ENCODE measurements at places on chromosomes 3 and 15.
A peak's percentile ranks its signal among the peaks of the same experiment; 100 is the strongest.

- DNase-seq, result no peak
These were observed 77.9 kb upstream of the PRR23C start for GRCh38 chr3:139122612-139123011.

- DNase-seq, result no peak
These were observed 217.7 kb upstream of the CGNL1 start for GRCh38 chr15:57158589-57158988.

- DNase-seq, result no peak
These were observed 315.4 kb downstream of the LPP start for GRCh38 chr3:188469228-188469885.

- no peak for DNase-seq
These were observed 155.9 kb upstream of the BCL6 start for GRCh38 chr3:187900993-187901755.

GRCh38 chr15:28881600-28881999 lies 4.2 kb upstream of the APBA2 start:
- no peak for DNase-seq

DNA sequence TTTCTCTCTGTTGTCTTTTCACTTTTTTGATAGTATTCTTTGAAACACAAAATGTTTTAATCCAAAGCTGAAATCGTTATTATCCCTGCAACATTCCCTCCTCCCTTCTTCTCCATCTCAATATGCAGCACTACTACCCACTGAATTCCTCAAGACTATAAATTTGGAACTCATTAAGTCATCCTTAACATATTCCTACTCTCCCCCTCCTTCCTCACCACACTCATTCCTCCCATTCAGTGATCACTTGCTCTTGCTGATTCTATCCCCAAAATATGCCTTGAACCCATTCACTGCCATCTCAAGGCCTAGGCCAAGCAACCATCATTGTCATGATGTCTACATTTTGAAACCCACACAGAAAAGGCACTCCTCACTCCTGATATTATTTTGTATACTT lies 2.4 kb upstream of the PIK3R4 start:
- DNase-seq, result no peak

- DNase-seq, result no peak
These were observed 223.1 kb downstream of the MEIS2 start for GRCh38 chr15:36877294-36877693.

DNA sequence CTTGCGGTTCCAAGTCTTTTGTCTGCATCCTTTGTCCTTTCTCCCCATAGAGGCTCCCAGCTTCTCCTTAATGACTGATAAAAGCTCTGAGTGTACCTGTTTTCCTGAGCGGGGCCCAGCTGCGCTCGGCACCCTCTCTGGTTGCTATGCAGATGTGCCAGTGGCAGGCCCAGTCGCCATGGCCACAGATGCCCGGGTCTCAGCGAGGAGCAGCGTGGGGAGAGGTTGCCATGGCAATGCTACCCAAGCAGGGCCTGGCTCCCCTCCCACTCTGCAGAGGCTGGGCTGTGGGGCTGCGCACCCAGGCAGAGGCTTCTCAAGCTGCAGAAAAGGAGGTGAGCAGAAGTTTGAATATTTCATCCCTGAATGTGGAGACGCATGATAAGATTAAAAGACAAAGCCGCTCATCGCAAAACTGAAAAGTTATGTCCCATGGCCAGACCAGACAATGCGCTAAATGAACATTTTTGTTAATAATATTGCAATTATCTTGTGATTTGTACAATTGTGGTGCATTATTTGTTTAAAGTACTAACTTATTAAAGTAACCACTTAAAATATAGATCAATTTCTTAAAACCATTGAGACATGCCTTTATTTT lies 66.1 kb downstream of the TPRA1 start:
- no peak for DNase-seq

- no peak for DNase-seq
These were observed at the start of gene WDR49 for GRCh38 chr3:167653760-167654159. TSS of gene WDR49 (minus strand) at chr3:167653942. CDS start at chr3:167653425, 517 bp downstream.

DNA sequence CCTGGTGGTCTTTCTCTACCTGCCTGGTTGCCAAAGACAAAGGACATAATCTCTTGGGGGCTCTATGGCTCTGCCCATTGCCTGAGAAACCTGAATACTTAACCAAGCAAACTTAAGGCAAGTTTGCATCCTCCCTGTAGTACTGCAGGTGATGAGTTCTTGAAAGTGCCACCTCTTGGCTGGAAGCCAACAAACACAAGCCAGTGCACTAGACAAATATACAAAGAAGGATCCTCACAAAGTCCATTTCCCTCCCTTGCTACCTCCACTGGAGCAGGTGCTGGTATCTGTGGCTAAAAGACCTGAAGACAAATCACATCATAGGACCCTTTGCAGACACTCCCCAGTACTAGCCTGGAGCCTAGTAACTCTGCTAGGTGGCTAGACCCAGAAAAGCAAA lies 772.3 kb downstream of the SI start:
- DNase-seq, result no peak

DNA sequence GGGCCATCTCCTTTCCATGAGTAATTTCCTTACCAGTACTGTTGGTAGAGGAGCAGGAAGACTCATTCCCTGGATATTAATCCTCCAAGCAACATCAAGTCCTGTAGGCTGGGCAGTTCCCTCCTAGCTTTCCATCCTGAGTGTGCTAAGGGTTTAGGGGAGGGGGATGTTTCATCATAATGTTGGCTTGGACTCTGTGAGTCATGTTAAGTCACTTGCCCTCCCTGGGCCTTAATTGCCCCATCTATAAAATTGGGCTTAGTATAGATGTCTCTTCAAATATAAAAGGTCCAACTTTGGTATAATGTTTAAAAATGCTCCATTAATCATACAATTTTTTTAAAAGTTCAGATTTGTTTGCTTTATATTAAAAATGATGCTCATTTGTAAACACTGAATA lies 52.7 kb downstream of the TLE3 start:
- no peak for DNase-seq

DNA sequence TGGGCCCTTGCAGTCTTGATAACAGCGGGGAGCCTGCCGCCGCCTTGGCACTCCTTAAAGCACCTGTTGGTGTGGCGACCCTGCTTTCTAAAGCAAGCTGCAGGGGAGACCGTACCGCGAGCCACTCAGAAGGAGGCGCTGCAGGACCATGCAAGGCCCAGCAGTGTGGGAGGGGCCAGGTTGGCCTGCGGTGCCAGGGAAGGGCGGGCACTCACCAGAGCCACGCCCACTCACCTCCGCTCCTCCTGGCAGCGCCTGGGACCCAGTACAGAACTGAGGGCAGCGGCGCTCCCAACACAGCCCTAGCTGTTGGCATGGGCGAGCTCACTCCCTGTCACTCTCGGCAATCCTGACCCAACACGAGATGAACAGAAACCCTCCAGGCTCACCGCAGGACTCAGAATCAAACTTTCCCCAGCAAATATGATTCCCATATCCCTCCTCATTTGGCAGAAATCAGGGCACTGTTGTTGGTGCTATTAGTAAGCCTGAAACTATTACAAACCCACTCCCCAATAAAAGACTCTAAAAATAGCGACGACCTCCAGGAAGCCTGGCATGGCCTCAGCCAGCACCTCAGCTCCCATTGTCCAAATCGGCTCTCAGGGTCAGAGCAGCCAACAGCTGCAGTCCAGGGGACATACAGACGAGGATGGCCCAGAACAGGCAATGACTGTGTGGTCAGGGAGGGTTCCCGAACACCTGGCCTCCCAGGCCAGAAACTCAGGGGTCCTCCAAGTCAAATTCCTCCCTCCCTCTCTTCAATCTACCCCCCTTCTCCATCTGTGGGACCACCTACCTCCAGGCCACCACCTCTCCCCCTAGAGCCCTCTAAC lies 77.2 kb downstream of the TBC1D2B start:
- peak; percentile 60 for DNase-seq

GRCh38 chr3:57281715-57282114 lies 10.8 kb downstream of the ASB14 start:
- no peak for DNase-seq

- DNase-seq, result no peak
These were observed 58.1 kb upstream of the FNDC3B start for GRCh38 chr3:171981271-171981605.

DNA sequence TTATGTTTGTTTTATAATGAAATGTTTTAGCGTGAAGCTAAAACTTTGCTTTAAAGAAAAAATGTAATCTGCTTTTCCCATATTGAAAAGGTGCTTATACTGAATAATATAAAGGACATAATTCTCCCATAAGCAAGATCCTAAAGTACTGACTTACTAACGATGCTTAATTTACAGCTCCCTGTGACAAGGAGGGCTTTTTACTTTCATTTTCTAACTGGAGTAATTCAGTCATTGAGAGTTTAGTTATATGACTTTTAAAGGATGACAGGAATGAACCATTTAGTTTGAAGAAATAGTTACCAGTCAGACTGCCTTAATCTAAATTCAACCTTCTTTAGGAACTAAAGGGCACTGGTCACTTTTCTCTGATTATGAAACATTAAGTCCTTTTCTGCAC lies 19.3 kb upstream of the ZPLD1 start:
- DNase-seq, result no peak

DNA sequence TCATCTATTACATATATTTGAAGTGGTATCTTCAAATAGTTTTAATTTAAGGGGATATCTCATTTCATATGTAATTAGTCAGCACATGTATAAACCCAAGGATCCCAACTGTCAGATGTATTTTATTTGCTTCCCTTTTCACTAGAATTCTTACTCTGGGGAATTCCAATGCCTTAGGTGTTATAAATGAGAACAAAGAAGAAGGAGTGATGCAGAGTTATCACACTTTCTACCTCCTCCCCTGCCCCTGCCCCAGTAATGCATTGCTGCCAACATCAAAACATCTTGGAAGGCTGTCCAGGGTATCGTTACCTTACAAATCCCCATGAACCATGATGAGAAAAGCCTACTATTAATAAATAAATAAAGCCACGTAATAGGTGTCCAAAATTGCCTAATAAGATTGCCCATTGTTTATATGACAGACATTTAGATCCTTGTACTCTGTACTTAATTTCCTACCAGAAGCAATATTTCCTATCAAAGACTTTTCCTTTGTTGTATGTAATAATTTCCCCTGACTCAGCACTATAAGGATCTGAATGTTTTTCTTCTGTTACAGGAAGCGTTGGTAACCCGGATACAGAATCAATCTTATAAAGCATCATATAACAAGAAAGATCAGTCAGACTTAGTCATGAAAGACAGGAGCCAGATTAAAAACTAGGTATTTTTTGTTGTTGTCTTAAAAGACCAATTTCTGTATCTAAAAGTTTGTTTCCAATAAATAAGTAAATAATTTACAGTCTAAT lies 38.8 kb downstream of the CBLB start:
- DNase-seq, result no peak

DNA sequence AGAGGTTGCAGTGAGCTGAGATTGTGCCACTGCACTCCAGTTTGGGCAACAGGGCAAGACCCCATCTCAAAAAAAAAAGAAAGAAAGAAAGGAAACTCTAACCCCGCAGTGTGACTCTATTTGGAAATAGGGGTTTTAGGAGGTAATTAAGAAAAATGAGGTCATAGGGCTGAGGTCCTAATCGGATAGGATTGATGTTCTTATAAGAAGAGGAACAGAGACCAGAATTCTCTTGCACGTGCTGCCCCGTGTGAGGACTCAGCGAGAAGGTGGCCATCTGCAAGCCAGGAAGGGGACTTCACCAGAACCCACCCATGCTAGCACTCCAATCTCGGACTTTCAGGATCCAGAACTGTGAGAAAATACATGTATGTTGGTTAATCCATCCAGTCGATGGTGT lies 25.8 kb downstream of the KLHL6 start:
- DNase-seq, result no peak

DNA sequence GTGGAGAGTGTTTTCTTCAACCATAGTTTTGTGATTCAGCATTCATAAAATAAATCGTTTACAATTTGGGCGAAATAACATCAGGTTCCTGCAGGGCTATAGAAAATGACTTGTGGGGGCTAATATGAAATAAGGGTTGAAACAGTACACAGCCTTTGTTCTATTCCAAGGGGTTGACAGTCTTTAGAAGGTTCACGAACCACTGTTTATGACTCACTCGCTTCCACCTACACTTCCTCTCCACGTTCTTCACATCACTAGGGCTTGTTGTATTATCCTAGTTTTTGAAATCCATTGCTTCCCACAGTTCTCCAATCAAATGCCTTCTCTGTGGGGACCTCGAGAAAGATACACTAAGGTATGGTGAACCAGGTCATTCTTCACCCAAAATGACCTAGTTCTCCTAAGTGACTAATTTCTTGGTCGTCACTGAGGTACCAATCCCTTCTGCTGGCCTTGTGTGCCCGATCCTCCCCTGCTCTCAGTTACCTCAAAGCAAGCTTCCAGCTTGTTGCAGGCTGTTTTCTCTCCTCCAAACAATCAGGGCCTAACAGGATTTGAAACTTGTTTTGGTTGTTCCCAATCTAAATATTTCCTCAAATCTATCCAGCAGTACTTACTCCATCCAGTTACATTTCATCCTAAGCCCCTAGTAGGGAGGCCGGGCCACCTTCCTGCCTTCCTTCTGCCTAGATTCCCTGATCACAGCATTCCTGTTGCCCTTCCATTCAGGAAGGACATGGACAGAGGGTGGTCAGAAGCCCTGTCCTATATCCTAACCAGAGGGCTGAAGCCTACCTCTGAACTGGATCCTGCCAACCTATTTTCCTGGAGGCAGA lies 23.1 kb upstream of the TBL1XR1 start:
- no peak for DNase-seq

- peak; percentile 22 for DNase-seq
These were observed 12.0 kb downstream of the MESD start for GRCh38 chr15:80977627-80978036.

- no peak for DNase-seq
These were observed 17.2 kb upstream of the PLOD2 start for GRCh38 chr3:146178006-146178689.

DNA sequence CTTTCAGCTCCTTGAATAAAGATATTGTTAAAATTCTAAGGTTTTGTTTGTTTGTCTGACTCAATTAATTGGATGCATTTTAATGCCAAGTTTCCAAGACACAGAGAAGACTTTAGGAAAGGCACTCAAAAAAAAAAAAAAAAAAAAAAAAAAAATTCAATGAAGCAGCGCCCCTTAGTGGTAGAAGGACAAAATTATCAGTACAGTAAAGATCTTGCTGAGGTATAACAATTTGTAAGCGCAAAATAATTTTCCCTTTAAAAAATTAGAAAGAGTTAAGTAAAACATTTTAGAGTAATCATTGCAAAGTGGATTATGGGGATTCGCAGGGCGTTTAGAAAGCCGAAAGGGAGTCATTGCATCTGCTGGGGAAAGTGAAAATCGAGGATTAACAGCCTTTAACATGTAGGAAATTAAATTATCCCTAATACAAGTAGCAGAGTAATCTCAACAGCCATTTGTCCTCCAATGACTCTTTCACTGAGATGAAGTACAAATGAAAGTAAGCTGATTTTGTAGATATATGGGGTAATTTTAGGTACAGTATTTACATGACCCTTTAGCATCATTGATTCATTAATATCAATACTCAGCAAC lies 5.8 kb upstream of the DIS3L start:
- no peak for DNase-seq

DNA sequence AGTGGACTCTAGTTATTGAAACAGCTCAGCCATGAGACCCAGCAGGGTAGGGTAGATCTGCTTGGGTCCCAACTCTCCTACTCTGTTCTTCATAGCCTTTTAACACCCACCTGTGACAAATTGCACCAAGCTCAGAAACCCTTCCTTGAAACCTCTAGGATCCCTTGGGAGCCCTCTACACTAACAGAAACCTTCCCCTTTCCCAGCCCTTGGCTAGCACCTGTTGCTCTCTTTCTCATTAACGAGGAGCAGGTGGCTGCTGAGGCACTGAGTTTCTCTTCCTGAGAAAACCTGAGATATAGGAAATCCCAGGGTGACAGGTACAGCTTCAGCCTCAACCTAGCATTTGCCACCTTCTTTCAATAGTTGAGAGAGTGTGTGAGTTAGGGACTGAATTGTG lies 88.3 kb upstream of the CLSTN2 start:
- no peak for DNase-seq

Data from activated B cell treated with CpG ODN at 0.5 μM for 24 hours (primary cell).